ENCODE measurements at places on chromosomes 13 and 19.

DNA sequence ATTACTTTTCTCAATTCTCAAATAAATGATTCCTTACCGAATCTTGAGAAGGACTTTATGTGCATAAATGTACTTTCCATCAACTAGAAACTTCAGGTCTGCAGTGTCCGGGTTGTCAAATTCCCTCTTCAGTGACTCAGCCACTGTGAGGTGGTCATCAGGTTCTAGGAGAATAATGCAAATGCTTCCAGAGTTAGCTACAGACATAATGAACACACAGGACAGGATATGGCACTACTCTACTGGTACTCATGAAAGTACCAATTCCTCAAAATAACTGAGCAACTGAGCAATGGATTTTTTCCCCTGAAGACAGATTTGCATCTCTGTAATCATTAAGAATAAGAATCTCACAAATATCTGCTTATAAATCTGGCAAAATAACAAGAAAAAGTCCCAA lies 31.2 kb downstream of the RCBTB2 start:
- no peak for DNase-seq

DNA sequence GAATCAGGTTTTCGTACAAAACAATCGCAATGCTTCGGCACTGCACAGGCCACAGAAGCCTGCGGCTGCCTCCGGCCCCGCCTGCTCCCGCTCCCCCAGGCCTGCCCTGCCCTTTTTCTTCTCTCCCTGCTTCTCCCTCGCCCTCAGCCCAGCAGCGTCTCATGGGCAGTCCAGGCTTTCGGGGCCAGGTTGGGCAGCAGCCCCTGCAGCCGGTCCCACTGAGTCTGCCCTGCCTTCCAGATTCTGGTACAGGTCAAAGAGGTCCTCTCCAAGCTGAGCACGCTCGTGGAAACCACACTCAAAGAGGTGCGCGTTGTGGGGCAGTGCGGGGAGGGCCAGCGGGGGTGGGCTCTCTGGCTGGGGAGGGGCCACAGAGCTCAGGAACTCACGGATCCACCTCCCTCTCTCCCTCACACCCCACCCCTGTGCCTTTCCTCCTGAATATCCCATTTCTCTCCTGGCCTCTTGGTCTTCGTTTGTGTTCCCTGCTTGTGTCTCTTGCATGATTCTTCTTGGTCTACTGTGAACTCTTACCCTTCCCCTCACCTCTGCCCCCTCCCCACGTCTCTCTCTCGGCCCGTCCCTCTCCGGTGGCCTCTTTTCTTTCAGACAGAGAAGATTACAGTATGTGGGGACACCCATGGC lies 30.1 kb downstream of the CCDC8 start:
- no peak for DNase-seq

DNA sequence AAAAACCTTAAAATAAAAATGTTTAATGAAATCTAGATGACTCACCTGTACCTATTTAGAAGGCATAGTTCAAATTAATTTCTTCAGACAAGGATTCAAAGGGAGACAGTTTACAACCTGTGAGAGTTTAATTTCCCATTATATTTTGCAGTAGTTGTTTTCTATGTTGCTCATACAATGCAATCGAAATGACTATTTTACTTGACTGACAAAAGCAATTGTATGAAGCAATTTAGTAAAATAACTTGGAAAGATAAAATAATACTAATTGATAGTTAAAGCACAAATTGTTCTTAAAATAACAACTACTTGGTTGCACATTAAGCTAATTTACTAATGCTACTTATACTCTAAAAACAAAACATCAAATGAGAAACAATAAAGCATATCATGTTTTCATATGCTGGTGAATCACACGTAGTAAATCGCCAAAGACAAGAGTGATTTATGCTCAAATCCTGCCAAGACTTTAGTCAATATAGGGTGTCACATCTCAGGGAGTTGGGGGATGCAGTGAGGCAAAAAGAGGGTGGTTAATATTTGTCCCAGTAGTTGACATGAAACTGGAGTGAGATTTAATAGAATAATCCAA lies 6.4 kb downstream of the DACH1 start:
- DNase-seq: no peak

DNA sequence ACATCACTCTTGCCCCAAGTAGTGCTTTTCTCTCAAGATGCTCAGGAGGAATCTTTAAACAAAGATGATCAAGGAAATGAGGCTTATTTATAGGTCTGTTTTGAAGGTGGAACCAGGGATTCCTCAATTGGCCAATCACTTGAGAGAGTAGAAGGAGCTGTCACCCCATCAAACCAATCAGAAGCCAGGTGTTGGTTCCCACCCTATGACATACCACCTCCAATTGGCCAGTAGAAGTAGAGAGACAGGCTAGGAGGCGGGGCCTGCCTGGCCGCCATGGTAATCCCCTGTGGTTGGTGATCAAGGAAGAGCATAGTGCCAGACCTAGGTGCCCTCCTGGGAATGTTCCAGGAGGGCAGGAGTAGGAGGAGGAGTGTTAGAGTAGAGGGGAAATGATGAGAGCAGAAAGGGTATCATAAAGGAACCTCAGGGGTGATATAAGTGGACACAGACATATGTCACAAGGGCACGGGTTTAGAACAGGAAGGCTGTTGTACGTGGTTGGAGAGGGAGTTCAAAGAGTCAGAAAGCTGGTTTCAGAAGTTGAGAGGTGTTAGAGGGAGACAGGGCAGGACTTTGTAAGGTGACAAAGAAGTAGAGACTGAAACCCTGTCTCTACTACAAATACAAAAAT lies 10.5 kb downstream of the PMIS2 start:
- no peak for DNase-seq

- DNase-seq: no peak
Observed at GRCh38 chr13:50905256-50905655, 4.3 kb upstream of the RNASEH2B start.
